ENCODE measurements at places on chromosomes 1 and 21.

GRCh38 chr1:107669996-107670395, 295.0 kb downstream of the VAV3 start:
- DNase-seq = no peak

GRCh38 chr1:62286786-62287224, 32.4 kb downstream of the KANK4 start:
- no peak for DNase-seq

- DNase-seq = no peak
Measured at GRCh38 chr1:237702161-237702560, 188.6 kb downstream of the ZP4 start.

- DNase-seq = no peak
Measured at GRCh38 chr1:68918563-68918962, 421.7 kb upstream of the DEPDC1 start.

DNA sequence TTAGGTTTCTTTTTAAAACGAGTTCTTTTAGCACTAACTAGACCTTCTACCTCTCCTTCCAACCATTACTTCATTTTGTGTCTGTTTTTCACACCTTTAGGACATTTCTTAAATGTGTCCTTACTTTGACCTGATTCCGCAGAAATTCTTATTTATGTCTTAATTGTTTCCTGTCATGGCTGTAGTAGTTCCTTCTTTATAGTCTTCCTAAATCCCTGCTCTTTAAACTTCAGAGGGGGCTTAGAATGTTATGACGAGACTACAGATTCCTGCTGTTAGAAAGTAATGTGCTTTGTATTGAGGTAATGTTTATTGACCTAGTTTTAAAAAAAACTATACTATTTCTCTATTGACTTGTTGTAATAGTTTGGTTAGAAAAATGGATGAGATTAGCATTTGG, 70.4 kb downstream of the HMCN1 start:
- no peak for DNase-seq

- no peak for DNase-seq
Measured at GRCh38 chr1:216250861-216251260, 172.4 kb downstream of the USH2A start.

- DNase-seq = no peak
Measured at GRCh38 chr21:41830764-41831452, 48.2 kb downstream of the PRDM15 start.

All from activated CD4-positive, alpha-beta T cell treated with anti-CD3 and anti-CD28 coated beads, Interleukin-2, Interleukin-6, amounts not matched to agents 100 ng/mL and 50 ng/mL, durations not matched to agents 16 hours and 8 hours (primary cell).